Stromal cell of bone marrow (primary cell): ENCODE measurements at places on chromosomes 16 and 17.

GRCh38 chr17:80921741-80922579 lies 69.7 kb upstream of the CHMP6 start:
- no peak for DNase-seq

DNA sequence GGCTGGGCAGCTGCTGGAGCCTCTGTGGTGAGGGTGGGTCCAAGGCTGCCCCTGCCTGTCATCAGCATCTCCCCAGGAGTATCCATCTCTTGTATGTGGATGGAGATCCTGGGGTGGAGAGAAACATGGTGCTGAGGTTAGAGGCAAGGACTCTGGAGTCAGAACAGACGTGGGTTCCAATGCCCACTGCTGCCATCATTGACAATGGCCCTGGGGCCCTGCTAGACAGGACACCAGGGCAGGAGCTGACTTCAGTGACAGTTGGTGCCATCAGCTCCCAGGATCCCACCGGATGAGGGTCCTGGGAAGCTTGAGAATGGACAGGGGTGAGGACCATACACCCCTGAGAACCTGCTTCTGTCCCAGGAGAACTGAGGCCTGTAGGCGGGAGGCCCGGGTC lies 15.6 kb downstream of the MYLK3 start:
- no peak for DNase-seq

DNA sequence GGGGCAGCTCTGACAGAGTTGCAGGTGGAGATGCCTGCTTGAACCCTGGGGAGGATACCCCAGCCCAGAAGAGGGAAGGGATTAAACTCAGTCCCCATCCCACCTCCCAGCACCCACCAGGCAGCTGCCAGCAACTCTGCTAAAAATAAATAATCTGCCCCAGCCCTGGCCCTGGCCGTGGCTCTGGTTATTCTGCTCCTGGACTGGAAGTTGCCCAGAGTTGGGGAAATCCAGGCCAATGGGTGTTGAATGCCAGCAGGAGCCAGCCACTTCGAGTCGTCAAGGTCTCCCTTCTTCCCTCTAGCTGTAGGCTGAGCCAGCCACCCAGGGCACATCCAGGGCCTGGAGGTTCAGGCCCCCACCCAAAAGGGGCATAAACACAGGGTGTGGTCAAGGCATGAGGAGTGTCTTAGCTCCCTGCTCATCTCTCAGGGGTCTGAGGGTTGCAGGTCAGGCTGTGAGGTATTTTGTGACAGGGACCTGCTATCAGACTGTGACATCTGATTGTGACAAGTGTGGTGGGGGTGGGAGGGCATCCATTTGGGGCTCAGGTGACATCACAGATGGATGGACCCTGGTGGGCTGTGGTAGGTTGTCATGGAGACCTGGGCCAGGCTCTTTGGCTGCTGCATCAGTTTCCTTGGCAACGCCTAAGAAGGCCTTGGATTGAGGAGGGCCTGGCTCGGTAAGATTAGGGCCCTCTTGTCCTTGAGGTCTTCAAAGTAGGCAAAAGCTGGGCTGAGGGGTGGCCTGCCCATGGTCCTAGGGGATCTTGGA lies 1.0 kb upstream of the RRAD start:
- no peak for DNase-seq

- DNase-seq: peak; percentile 9
Observed at GRCh38 chr16:26987597-26988010, 79.1 kb upstream of the C16orf82 start.

DNA sequence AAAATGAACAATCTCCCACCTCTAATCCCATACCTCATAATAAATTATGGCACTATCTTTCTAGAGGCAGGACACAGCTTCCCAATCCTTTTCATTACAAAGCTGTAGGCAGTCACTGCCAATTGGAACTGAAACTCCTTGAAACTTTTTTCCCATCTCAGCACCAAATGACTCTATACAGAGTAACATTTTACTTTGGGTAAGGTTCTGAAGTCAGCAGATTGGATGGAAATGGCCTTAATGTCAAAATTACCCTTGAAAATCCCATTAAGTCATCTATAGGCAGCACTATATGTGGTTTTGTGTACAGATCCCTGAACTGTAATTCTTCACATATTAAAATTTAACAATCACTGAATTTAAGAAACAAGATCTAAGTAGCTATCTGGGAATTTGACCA lies 30.3 kb upstream of the CORO6 start:
- no peak for DNase-seq

DNA sequence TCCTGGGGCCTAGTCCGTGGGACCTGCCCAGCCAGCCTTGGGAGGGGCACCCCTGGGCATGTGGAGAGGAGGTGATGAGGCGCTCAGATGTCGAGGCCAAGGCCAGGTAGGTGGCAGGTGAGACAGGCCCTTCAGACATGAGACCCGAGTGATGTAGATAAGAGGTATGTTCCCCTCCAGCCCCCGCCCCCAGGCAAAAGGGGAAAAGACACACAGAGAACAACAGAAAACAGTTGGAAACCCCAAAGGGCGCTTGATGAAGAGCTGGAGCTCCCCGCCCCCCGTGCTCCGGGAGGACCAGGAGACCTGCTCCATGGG lies 95.4 kb upstream of the CBX4 start:
- no peak for DNase-seq

- peak; percentile 37 for DNase-seq
Observed at GRCh38 chr17:75087558-75088453, at the start of gene SLC16A5. Gene SLC16A5, plus strand, starts transcription at chr17:75087954. Its CDS starts 5,683 bp downstream, at chr17:75093637.

GRCh38 chr17:61402978-61403800 lies 3.5 kb downstream of the TBX2 start:
- DNase-seq: no peak

GRCh38 chr16:66942981-66943380 lies 7.7 kb downstream of the CES2 start:
- no peak for DNase-seq

DNA sequence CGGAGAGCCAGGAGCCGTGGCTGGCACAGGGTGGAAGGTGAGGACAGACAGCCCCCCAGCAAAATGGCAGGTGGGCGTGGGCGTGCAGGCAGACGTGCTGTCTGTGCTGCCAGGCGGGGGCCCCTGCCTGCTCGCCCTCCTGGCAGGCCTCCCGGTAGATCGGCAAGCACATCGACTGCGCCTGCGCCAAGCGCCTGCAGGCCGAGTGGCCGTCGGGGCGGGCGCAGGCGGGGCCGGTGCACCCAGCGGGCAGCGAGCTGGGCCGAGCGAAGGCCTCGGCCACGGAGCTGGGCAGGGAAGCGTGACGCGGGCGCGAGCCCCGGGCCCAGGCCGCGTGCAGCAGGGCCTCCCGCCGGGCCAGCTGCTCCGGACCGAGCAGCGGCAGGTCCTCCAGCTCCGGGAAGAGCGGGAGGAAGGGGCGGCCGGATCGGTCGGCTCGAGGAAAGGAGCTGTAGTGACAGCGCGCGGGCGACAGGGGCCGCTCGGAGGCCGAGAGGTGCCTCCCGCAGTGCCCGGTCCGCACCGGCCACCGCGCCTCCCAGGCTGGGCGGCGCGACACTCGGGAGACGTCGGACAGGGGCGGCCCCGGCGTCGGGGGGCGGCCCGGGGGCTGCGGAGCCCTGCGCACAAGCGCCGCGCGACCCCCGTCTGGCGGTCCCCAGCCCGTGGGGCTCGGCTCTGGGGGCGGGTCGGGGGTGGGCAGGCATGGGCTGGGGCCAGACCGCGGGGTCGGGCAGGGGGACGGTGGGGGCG lies 16.9 kb downstream of the GRIN2C start:
- DNase-seq: peak; percentile 16

- no peak for DNase-seq
Observed at GRCh38 chr17:14052886-14053615, 16.3 kb upstream of the COX10 start.

DNA sequence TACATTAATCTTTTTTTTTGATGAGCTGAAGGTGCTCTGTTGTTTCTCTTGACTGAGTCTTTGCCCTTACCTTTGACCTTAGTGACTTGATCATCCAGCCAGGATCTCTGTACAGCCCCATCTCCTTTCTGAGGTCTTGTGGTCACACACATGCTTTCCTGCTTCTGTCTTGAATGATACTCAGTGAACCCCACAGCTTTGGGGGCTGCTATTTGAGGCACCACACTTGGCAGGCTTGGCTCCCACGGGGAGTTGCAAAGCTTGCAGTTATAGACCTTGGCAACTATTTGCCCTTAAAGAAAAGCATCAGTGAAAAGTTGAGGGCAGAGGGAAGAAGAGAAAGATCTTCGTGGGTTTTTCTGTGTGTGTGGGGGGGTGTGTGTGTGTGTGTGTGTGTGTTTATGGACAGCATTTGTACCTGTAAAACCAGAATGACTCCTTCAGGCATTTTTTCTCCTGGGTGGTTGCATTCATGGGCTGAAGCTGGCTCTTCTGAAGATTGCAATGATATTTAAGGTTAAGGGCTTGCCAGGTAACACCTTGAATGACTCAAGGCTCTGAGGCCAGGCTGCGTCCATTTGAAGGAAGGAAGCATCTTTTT lies 101.6 kb downstream of the MSI2 start:
- DNase-seq: no peak

DNA sequence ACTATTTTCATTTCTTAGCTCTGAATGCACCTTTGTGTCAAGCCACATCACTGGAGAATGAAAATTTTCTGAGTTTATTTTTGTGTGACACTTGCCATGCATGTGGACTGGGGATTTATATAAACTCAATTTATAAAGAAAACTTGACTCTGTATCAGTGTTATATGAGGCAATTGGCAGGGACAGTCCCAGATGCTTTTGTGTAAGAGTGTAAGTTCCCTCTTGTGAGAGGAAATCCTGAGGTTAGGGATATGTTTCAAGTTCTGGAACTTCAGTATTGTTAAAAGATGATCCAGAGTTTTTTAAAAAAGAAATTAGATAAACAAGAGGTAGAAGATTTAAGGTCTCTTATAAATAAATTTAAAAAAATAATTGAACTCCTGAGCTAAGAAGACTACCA lies 10.9 kb upstream of the CCL8 start:
- no peak for DNase-seq

DNA sequence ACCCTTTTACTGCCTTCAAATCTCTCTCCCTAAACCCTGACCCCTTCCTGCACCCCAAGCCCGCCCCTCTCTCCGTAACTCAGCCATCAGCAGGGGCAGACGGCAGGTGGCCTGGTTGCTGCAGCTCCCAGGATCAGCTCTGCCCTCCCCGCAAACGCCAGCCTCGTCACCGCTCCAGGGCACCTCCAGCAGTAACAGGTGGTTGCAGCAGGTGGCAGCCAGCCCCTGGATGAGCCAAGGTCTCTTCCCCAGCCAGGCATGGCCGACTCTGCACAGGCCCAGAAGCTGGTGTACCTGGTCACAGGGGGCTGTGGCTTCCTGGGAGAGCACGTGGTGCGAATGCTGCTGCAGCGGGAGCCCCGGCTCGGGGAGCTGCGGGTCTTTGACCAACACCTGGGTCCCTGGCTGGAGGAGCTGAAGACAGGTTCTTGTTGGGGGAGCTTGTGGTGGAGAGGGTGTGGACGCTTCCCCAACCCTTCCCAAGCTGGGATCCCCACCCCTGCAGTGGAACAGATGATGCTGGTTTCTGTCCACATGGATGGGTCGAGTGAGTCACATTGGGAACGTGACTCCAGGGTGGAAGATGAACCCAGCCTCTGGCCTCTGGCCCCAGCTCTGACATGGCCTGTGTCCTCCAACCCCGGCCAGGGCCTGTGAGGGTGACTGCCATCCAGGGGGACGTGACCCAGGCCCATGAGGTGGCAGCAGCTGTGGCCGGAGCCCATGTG lies 558 bp downstream of the HSD3B7 start:
- peak; percentile 54 for DNase-seq

GRCh38 chr17:81833921-81834830 lies 674 bp downstream of the PPP1R27 start:
- no peak for DNase-seq

DNA sequence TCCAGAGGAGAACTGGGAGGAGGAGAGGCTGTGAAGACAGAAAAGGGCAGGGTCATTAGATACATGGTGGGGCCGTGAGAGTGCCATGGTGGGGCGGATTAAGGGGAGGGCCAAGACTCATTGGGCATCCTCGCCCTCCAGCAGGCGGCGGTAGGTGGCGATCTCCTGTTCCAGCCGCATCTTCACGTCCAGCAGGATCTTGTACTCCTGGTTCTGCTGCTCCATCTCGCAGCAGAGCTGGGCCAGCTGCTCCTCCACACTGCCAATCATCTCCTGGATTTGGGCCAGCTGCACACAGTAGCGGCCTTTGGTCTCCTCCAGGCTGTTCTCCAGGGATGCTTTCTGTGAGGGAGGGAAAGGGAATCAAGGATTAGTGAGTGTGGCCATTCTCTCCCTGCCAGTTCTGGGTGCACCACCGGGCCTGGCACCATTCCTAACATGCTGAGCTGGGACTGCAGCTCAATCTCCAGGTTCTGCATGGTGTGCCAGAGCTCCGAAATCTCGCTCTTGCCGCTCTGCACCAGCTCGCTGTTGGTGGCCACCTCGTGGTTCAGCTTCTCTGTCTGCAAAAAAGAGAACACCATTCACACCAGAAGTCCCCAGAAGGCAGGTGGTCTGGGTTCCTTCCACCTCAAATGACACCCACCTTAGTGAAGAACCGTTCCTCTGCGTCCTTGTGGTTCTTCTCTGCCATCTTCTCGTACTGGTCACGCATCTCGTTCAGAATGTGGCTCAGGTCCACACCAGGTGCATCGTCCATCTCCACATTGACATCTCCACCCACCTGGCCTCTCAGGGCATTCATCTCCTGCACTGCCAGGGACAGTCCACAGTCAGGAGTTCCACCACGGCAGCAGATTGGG lies 129.0 kb downstream of the CCDC144A start:
- no peak for DNase-seq

GRCh38 chr17:45745601-45746494 lies 38.3 kb upstream of the CRHR1 start:
- no peak for DNase-seq

GRCh38 chr17:1957037-1957436 lies 68.1 kb downstream of the RTN4RL1 start:
- DNase-seq: no peak

- DNase-seq: no peak
Observed at GRCh38 chr17:62882284-62882683, 74.2 kb upstream of the MARCHF10 start.

GRCh38 chr16:31009894-31010584 lies 399 bp downstream of the STX1B start:
- no peak for DNase-seq

DNA sequence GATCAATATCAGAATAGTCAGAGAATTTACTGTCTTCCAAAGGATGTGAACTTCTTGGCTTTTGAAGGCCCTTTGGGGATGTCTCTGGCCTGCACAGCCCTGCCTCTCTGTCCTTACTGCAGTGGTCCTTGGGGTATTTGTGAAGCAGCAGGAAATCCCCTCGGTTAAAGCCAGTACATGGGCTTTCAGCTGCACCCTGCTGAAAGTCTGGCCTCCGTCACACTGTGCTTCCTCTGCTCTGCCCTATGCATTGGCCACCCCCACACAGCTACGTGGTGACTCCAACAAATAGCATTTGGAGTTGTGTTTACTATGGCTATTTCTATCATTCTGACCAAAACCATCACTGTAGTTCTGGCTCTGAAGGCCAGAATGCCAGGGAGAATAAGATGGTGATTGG lies 21.2 kb downstream of the SYCE1L start:
- no peak for DNase-seq
